GM12865 (cell line): ENCODE measurements at places on chromosomes 12 and 14.

GRCh38 chr14:94370524-94370910, 17.9 kb downstream of the SERPINA1 start:
- no peak for DNase-seq

DNA sequence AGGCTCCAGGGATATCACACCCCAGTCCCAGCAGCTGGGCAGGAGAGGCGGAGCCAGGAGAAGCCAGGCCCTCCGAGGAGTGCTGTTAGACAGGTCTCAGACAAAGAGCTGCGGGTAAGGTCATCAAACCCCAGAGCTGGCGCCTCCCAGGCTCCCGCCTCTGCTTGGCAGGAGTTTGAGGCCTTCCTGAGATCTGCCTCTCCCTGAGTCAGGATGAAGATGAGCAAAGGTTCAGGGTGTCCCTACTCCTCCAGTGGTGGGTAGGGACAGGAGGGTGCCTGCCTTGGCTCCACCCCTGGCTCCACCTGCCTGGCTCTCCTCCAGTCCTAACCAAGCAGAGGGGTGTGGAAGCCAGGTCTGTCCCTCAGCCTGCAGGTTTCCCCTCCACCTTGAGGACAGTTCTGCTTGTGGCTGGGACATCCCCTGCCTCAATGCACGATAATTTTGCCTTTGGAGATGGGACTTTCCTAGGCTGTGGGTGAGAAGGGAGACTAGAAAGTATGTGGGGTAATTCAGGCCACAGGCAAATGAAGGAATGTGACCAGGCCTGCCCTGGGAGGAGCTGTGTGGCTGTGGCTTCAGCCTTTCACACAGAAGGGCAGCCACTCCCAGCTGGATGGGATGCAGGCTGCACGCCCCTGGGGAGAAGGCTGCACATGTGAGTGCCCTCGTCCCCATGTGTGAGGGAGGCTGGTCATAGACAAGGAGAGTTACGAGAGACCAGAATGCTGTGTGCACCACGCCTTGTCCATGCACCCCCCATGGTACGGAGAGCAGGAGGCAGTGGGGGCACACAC, 2.2 kb downstream of the PLEKHG6 start:
- DNase-seq: peak; percentile 90

DNA sequence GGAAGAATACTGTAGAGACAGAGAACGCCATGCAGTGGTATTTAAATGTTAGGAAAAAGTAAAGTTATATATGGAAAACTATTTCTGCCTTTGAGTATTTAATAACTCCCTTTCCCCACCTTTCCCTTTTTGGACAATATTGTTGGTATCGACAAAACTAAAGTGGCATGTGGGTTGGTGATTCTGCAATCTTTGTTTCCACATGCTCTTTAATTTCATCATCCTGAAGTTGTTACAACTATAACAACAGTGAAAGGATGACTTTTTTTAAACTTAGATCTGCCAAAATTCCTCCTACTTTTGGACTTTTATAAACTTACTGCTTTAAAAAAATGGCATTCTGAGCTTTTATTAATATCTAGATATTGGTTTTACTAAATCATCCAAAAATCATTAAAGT, 25.3 kb downstream of the TTC8 start:
- no peak for DNase-seq

DNA sequence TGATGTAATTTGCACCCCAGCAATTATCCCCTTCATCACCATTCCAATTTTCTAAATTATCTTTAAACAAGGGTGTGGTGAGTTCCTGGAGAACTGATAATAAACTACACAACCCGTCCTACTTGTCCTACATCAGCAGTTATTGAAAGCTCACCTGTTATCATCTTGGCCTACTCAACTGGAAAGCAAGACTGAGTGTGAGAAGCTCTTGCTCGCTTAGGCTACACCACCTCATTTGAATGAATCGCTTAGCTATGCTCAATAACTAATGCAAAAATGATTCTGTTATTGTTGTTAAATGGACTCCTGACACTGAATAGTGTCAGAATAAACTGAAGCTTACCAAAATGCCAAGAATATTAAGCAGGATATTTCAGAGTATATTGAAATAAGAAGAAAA, 115.4 kb upstream of the BTG1 start:
- no peak for DNase-seq

DNA sequence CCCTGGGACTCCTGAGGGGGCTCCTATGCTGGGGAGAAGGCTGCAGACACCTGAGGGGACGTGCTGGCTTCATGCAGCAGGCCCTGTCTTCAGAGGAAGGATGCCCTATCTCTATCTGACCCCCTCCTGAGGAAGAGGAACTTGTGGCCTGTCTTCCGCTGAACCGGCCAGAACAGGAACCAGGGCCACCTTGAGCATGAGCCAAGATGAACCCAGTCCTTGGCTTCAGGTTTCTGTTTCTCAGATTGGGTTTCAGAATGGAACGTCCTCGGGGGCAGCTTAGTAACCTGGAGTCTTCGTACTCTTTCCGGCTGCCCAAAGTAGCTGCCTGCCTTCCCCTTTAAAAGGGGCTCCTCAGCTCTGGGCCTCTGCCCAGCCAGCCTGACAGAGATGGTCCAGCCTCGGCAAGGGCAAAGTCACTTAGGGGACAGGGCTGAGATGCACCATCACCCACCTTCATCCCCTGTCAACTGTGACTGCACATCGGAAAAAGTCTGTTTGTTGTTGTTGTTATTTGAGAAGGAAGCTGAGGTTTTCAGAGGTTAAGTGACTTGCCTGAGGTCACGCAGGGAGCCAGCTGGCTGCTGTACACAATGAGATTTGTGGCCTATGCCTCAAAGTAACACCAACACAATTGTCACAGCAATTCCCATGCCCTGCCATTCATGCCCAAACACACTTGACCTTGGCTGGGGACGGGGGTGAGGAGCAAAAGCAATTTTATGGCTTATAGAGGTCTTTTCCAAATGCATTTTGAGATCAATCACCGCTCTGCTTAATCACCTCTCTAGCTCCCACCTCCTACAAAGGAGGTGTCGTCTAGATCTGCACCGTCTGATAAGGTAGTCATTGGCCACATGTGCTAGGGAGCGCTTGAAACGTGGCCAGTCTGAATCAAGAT, 13.4 kb downstream of the ASB2 start:
- DNase-seq: peak; percentile 97

GRCh38 chr12:24714237-24714636, 234.7 kb downstream of the BCAT1 start:
- DNase-seq: no peak

DNA sequence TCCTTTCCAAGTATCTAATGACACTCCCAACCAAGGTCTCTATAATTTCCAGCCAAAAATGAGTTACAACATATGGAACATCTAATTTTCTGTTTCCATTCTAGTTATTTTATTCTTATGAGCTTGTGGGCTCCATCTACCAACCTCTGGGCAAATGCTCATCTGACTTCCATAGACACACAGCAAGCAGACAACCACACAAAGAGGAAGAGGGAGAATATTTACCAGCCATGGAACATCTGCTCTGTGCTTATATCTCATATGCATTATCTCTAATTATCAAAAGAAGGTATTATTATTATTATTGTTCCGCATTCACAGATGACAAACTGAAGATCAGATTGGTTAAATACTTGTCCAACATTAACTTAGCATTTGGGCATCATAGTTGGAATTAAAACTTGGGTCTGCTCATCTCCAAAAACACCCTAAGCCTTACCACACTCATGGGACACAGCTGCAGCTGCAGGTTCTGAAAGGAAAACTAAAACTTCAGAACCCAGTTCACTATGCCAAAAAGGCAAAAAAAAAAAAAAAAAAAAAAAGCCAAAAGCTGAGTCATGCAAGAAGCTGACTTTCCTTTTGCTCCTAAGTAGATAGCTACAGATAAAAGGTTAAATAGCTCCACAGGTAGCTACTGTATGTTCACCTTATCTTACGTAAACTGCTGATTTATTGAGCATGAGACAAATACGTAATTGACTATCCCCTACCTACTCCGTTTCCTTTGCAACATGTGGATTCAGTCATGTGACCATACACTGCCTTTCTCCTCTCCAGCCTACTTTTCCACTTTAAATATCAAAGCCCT, 23.6 kb upstream of the TCL1B start:
- DNase-seq: peak; percentile 85

DNA sequence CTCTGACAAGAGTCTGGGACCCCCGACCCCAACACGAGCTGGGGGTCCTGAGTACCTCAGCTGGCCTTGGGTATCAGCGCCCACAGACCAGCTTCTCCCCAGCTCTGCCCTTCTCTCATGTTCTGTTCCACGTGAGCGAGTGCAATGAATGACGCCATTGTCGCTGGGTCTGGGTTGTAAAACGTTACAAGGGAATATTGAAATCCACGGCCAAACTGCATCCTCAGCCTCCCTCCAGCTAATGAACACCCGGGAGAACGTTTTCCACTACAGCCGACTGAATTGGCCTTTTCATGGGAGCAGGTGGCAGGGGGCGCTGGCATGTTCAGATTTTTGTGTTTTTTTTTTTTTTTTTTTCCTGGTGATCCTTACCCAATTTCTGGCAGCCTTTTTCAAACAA, 34.7 kb downstream of the TBX5 start:
- DNase-seq: no peak

DNA sequence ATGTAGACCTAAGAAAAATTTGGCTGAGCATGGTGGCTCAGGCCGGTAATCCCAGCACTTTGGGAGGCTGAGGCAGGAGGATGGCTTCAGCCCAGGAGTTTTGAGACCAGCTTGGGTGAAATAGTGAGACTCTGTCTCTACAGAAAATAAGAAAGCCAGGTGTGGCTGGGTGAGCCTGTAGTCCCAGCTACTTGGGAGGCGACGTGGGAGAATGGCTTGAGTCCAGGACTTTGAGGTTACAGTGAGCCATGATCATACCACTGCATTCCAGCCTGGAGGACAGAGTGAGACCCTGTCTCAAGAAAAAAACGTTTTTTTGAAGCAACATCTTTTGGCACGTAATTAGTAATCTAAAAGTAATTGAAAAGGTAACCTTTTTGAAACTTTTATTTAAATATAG, 70.9 kb downstream of the FERMT2 start:
- no peak for DNase-seq

GRCh38 chr14:29265852-29266251, 499.3 kb downstream of the FOXG1 start:
- DNase-seq: no peak

DNA sequence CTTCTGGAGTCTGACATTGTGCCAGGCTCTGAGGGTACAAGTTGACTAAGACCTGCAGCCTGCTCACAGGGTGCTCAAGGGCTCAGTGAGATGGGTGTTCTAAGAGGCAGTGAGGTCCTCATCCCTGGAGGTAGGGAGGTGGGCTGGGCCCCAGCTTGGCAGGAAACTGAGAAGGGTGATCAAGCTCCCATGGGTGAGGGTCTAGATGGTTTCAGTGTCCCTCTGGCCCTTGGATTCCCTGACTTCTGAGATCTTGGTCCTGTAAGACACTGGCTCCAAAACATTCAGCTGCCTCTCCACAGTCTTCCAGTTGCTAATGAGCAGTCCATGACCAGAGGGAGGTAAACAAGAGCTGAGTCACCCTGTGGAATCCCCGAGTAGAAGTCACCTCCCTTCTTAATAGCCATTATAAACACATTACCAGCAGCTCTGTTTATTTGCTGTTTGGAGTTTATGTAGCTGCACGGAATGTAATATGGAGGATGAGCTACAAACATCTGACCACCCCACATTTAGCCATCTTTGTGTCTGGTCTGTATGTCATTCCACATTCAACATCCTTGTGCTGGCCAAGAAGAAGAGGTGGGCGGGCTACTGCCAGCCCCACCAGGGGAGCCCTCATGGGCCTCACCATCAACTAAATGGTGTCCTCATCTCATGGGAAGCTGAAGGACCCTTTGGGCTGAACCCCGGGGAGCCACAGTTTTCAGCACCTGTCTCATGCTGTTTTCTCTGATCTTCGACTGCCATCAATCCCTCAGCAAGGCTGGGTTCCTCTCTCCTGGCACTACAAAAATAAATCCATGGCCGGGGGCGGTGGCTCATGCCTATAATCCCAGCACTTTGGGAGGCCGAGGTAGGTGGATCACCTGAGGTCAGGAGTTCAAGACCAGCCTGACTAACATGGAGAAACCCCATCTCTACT, 37.2 kb upstream of the BDKRB2 start:
- DNase-seq: no peak

- DNase-seq: no peak
These were observed 52.4 kb upstream of the MON2 start for GRCh38 chr12:62414180-62414579.

DNA sequence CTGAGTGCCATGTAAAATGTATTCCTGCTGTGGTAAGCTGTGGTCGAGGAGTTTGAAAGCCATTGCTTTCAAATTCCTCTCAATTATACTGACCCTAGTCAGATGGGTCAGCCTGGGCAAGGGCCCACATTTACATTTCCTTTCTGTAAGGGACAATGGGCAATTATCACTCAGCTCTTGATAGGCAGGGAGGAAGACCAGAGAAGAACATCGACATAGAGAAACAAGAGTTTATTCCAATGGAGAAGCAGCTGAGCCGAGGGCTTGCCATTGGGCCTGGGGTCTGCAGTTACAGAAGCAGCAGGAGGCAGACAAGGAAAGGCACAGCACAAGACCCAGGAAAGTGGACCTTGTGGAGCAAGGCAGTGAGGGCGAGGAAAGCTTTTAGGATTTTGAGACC, 9.7 kb downstream of the NRIP2 start:
- no peak for DNase-seq

- no peak for DNase-seq
These were observed 42.6 kb downstream of the TRAFD1 start for GRCh38 chr12:112167718-112168525.

- DNase-seq: no peak
These were observed 118.4 kb downstream of the SUDS3 start for GRCh38 chr12:118494776-118495175.

GRCh38 chr12:10554228-10554755, 48.6 kb downstream of the EIF2S3B start:
- DNase-seq: no peak

- peak; percentile 14 for DNase-seq
These were observed 134.3 kb downstream of the MED13L start for GRCh38 chr12:116142936-116143898.

DNA sequence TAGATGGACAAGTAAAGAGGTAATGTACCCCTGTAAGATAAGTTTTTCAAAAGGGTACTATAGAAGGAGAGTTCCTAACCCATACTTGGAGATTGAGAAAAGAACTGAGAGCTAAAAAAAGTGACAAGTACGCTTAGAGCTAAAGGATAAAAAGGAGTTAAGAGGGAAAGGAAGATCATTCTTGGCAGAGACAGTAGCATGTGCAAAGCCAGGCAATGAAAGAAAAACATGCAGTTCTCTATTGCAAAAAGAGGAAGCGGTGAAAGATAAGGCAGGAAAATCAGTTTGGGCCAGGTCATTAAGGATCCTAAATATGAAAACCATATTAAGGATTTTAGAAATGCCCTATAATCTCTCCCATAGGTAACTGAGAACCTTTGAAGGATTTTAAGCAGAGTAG, 500.4 kb upstream of the GARIN6 start:
- DNase-seq: no peak
